ENCODE measurements at places on chromosomes 5 and 9.

DNA sequence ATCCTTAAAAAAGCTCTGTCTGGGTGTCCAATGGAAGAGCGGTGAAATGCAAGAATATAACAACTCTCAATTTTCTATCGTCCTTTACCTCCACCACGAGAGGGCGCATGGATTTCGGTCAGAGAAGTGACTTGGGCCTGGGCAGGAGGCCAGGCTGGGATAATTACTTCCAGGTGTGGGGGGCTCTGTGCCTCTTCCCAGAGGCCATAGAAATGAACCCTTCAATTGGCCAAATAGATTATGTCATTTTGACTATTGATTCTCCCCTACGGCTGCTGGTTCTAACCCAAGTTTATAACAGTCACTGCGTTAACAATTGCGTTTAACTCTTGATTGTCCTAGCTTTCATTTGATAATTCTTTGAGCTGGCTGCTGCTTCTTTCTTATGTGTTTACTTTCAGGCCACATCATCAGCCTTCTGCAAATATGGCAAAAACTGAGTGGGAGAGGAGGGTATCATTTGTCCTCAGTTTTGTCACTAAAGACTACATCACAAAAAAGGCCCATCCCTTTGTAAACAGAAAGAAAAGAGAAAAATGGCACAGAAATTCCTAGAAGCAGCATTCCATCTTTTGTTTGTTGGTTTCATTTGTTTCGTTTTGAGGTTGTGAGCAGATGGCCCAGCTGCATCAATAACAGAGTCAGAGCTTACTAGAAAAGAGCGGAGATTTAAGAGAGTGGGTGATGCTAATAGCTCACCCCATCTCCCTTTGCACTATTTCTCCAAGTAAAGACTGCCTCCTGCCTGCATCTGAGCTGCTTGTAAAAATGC is 45.4 kb upstream of the ZFR start:
- peak; percentile 95 for DNase-seq

GRCh38 chr9:33638391-33638915 is 114.4 kb downstream of the ANKRD18B start:
- no peak for DNase-seq

GRCh38 chr5:157484768-157485167 is 24.8 kb downstream of the NIPAL4 start:
- DNase-seq, result no peak

DNA sequence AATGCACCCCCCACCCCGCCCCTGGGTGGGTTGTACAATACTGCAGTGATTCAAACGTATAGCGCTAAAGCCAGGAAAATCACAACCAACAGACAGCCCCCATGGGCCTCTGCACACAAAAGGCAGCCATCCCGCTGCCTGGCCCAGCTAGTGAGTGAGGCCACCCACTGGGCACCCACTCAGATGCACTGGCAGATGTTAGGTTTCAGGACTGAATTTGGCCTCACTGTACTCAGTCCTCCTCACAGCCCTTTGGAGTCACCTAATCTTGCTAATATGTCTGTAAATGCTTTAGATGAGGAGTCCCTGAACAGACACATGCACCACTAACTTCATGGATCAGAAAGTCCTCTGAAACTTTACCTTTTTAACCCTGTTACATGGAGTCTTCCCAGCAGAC is 87.7 kb downstream of the FSTL4 start:
- DNase-seq, result no peak

DNA sequence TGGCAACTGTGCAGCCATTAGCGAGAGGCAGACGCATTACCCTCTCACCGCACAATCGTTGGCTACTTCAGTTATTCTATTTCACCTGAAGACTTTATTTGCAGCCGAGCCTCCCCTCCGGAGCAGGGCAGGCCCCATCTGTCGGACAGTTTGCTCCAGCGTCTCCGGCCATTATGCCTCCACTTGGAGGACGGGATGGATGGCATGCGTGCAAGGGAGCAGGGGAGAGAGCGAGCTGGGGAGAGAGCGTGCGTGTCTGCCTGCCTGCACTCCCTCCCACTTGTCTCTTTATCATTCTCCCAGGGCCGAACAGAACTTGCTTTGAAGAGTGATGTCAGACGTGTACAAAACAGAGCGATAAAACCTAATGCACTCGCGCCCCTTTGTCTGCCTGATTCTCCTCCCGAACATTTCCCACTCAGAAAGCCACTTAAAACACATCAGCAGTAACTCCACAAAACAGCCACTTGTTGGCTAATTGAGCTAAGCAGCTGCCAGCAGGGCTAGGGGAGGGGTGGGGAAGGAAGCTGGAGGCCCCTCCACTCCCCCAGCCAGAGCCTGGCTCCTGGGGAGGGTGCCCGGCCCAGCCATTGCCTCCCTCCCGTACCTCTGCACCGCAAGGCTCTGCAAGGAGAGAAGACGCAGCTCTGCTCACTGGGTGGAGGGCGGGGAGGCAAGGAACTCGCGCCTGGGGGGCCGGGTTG is 43.4 kb upstream of the FUBP3 start:
- peak; percentile 81 for DNase-seq

DNA sequence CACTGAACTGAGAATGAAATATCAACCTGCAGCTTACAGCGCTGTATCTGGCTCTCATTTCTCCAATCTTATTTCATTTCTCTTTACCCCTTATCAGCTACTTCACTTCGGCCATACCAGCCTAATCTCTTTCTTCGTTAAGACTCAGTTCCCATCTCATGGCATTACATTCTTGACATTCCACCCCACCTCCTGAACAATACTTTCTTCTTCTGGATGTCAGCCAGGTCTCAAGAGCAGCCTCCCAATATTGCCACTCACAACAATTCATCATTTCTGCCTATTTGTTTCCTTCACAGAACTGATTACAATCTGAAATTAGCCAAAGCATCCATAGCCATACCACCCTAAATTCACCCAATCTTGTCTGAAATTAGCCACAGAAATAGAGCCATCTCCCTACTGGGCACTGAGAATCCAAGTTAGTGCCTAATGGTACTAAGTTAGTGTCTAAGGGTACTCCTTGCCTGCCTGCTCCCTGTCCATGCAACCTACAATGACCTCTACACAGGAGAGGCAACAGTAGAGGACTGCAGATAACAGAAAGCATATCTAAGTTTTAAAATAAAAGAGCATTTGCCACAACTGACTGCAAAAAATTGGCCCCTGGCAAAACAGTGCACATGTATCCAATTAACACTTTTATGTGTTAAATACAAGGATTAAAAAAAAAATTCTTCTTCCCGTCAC is 35.2 kb downstream of the SETX start:
- no peak for DNase-seq

- DNase-seq, result peak; percentile 31
These were observed 55.1 kb upstream of the CCDC112 start for GRCh38 chr5:115351356-115352195.

DNA sequence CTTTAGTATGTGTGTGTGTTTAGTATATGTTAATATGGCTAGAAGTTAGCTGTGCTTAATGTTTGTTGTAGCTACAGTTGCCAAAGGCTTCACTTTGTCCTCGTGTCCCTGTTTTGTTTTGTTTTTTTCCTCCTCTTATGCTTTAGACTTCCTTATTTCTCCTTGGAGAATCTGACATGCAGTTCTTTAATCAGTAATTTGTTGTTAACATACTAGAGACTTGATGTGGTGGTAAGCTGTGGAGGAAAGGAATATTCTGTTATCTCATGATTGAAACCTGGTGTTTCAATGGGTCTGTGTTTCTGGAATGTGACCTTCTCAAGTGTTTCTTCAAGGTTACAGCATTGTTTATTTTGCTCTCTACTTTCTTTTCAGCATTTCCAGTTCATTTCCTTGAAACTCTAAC is 515.6 kb upstream of the ST8SIA4 start:
- no peak for DNase-seq

DNA sequence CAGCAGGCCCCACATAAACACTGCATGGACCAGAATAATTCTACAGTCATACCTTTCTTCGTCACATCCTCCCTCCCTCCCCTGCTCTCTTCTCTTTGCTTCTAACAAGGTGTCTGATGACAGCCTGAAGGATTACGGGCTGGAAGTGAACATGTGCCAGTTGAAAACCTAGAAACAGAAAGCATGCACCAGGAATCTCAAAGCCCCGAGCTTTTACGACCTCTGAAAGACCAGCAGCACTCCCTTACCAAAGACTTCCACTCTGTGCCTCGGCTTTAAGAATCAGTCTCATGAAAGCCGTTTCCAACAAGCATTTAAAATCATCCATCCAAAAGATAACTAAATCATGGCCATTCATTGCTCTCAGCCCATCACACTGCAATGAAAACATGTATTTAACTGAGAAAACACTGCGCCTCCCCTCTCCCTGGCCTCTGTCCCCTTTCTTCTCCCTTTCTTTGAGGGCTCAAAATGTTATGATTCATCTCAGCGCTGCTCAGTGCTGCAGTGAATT is 21.3 kb downstream of the MSX2 start:
- DNase-seq, result peak; percentile 40

GRCh38 chr5:169893571-169893970 is 86.7 kb downstream of the INSYN2B start:
- no peak for DNase-seq

DNA sequence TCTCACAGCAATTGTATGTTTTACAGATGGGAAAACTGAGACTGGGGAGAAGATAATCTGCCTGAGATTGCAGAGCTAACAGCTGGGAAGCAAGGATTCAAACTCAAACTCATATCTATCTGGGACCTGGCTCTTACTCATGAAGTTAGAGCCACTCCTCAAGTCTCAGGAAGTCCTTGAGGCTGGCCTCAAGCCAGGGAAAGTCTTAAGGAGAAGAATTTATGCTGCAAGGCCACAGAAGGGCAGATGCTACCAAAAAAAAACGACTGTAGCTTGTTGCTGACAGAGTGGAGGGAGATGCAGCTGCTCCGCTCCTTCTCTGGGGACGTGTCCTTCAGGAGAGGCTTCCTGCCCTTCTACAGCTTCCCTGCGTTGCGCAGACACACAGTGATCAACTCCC is 39.8 kb downstream of the BARHL1 start:
- no peak for DNase-seq

- no peak for DNase-seq
These were observed 929.6 kb upstream of the WWC1 start for GRCh38 chr5:167361795-167362194.

- DNase-seq, result no peak
These were observed 7.6 kb downstream of the ARPC5L start for GRCh38 chr9:124869466-124869985.

GRCh38 chr9:81902196-81902595 is 26.0 kb upstream of the SPATA31D4 start:
- DNase-seq, result no peak

DNA sequence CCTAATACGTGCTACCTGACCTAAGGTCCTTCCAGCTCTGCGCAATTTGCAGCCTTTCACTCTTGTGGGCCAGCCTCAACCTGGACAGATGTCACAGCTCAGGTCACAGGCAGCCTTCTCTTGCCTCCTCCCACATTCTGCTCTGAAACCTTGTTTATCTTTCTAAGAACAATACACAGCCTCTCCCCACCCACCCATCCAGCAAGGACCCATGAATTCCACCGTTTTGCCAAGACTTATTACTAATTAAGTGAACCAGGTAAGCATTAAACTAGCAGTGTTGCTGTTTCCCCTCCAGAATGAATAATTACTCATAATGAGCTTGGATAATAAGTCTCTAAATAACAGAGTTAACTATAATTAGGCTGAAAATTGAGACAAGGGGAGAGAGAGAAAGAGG is 11.0 kb downstream of the FABP6 start:
- DNase-seq, result no peak

- no peak for DNase-seq
These were observed 619.0 kb downstream of the CDH18 start for GRCh38 chr5:19369048-19369447.

DNA sequence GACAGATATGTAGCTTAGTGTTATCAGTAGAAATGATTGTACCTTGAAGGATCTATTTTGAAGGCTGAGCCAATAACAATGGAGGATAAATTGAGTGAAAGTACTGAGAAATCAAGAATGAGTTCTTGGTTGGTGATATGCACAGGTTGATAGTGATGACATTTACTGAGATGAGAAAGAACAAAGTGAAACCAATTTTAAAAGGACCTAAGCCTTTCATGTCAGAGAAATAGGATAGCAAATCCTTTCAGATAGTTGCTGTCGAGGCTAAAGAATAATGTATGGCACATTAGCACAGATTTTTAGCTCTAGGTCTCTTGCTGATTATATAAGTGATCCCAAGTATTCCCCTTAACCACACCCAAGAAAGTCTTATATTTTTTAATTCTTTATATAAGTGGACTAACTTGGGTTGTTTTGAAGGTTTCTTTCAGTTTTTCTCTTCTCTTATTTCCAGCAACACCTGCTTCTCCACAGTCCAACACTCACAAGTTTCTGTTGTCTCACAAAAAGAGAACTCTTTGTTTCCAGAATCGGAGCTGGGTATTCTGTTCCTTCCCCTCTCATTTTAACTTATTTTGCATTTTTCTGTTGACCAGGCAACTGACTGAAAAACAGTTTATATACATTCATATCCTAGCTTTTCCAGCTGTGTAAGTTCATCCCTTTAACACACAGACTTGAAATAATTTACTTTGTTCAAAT is 286.9 kb upstream of the ATP10B start:
- DNase-seq, result no peak

GRCh38 chr5:36334315-36334714 is 32.6 kb upstream of the RANBP3L start:
- DNase-seq, result no peak

DNA sequence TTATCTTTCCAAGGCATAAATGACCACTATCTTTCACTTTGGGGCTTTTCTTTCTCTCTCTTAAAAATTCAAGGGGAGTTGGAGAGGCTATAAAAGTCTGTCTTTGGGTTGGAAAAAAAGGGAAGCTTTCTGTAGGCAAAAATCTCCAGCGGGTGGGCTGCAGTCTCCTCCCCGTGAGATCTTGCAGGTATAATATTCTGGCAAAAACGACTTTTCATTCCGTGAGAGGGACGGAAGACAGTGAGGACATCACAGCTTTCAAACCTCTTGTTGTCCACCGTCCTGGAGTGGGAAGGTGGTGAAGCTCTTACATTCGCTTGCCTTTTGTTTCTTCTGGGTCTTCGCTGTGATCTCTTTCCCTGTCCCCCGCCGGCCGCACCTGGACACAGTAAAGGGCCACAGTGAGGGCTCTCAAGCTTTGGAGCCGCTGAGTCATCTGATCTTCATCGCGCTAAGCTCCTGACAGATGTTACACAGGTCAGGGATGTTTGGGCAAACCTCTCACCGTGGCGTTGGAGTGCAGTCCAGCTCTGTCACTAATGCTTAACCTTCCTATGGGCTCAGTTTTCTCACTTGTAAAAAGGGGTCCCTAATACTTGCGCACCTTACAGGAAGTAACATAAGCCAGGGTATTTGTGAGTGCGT is 61.9 kb upstream of the MEGF10 start:
- no peak for DNase-seq

GRCh38 chr9:125161284-125161918 is 18.1 kb upstream of the SCAI start:
- DNase-seq, result no peak

GRCh38 chr9:105979290-105979689 is 284.9 kb downstream of the TMEM38B start:
- peak; percentile 30 for DNase-seq

Measured in eye (tissue), 1 donor.